Activated CD8-positive, alpha-beta memory T cell treated with anti-CD3 and anti-CD28 coated beads for 4 hours (primary cell): ENCODE measurements at places on chromosomes 16 and 17.

DNA sequence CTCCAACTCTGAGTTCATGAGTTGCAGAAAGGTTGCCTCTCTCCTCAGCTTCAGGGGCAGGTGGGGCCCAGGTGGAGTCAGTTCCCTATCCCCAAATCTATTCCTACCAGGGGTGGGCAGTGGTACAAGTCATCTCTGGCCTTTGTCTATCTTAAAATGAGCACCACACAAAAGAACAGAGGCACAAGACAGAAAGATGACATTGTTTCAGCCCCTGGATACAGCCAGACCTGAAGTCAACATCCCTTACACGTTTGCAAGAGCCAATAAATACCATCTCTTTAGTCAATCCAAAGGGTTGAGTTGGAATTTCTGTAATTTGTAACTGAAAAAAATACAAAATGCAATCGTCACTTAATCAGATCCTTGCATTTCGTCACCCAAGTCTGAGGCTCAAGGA lies 32.2 kb downstream of the MMP15 start:
- no peak for DNase-seq

DNA sequence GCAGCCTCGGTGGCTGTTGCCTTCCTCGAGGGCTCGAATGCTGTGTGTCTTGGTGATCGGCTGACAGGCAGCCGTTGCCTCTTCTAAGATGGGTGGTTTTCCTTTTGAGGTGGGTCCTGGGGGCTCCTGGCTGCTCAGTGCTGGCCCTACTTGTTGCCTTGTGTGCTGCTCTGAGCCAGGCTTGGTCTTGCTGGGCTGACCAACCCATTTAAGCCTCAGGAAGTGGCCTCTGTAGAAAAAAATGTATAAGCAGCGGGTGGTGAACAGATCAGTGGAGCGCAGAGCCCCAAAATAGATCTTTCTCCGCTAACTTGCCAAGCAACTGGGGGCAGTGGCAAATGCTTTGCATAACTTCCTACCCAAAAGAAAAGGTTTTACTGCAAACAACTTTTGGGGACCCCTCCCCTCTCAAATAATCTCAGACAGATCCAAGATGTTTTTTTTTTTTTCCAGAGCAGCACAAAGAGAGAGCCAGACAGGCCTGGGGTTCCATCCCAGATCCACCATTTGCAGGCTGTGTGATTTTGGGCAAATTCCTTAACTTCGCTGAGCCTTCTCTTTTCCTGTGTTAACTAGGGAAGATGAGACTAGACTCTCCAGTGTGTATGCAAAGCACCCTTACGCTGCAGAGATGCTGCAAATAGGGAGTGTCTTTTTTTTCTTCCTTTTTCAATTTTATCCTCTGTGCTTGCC lies 42.5 kb downstream of the PLCG2 start:
- no peak for DNase-seq

DNA sequence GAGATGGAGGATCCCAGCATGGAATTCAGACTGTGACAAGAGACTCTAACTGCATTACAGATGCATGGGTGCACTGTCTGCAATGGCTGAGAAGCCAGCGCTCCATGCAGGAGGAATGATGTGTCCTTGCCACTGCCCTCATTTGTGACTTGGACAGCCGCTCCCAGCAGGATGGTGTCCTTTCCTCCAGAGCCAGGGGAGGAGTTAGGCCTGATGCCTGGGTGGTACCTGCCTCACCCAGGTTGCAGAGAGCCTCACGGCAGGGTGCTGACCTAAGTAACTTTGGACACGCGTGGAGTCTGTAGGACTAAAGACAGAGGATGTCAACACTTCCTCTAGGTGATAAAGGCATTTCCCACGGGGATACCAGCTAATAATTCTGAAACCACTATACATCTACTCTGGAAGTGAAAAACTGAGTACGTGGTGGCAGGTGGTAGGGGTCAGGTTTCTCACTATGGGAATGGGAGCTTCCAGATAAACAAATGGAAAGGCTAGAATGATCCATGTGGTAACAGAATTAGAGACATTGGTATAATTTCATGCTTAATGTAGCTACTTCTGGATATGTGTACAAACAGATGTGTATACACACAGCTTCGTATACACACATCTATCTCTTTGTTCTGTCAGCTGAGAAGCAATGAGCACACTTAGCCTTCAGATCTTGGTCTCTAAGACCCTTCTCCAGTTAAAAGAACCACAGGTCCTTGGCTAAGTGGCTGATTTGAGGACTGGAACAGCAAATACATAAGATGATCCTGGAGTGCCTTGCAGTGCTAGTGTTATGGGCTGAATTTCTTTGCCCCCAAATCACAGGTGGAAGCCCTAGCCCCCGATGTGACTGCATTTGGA lies 13.7 kb upstream of the CSNK1D start:
- DNase-seq: no peak

GRCh38 chr17:66692421-66692690 lies 142.6 kb upstream of the CACNG5 start:
- DNase-seq: no peak

- peak; percentile 5 for DNase-seq
These were observed at the start of gene C17orf113 for GRCh38 chr17:42050393-42051012. TSS of gene C17orf113 (minus strand) at chr17:42050601. CDS start at chr17:42043376, 7,225 bp downstream.

DNA sequence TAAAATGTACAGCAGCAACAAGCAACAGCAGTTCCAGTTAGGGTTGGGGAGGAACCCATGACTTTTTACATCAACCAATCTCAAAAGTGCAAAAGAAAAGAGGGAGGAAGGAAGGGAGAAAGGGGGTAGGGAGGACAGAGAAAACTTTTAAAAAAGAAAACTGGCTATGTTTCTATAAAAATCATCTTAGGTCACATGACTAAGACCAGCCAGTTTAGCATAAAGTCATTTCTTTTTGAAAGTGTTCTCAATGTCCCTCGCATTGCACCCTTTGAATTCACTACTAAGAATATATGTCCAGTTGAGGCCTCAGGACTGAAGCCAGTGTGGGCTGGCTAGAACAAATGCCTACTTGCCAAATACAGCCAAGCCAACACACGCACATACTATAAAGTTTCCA lies 28.9 kb downstream of the DCUN1D3 start:
- DNase-seq: no peak
